ENCODE measurements at places on chromosomes 4 and X.

GRCh38 chr4:169143335-169143734, 127.4 kb downstream of the SH3RF1 start:
- DNase-seq = no peak

DNA sequence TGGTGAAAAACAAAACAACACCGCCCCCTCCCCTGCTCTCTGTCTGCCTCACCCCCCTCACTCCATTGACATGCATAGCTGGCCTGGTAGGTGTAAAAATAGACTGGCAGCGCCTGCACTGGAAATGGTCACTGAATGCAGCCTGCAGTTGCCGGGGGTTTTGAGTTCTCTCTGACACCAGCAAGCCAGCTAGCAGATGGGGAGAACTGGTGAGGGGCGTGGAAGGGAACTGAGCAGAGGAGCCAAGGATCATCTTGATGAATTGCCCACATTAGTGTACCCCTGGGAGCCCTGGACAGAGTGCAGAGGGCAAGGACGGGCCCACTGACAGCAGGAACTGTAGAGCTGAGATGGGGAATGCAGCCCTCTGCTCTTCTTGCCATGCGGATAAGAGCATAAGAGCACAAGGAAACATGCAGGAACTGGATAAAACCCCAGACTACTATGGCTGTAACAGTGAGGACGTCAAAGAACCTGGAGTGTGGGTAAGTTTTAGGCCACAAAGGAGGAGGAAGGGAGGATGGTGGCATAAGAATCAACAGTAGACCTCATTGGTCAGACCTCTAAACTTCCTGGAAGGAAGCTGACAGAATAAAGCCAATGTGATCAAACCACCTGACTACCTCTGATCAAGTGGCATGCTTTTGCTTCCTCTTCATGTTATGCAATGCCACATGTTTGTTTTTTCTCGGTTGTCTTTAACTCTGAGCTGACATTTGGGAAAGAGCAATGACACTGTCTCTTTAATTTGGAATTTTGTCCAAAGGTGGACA, 96.3 kb downstream of the ANK2 start:
- DNase-seq = peak; percentile 73

DNA sequence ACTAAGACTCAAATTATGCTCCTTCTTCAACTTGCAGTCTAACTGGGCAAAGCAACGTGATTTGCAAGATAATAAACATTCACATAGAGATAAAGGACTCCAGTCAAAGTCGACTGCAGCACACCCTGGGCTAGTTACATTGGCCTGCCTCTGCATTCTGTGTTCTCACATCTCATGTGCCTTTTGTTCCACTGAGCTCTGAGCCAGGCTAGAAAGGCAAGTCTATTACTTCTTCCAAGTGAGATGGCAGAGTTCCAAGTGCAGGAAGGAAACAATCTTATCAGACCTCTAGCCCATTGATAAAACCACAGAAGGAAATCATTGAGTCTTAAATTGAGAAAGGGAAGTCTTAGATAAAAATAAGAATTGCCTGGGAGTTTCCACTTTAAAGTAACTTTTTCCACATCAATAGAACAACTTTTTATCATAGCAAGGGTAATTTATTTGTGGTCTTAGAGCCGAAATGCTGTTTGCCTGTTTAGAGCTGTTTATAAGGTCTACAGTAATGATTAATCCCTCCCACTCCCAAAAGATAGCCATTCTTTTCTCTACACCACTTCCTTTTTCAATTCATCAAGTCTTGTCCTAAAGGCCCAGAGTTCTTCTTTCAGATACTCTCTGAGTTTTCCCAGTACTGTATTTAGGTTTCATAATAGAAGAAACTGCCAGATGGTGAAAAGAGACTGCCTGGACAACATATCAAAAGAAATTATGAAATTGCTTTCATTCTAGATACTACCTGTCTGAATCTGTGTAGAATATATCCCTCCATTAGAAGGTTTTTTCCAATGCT, 200.2 kb downstream of the GUCY2F start:
- peak; percentile 86 for DNase-seq

- peak; percentile 54 for DNase-seq
Observed at GRCh38 chr4:110049951-110050925, 137.6 kb downstream of the EGF start.

- peak; percentile 25 for DNase-seq
Observed at GRCh38 chr4:122224348-122224747, 72.2 kb downstream of the BLTP1 start.

DNA sequence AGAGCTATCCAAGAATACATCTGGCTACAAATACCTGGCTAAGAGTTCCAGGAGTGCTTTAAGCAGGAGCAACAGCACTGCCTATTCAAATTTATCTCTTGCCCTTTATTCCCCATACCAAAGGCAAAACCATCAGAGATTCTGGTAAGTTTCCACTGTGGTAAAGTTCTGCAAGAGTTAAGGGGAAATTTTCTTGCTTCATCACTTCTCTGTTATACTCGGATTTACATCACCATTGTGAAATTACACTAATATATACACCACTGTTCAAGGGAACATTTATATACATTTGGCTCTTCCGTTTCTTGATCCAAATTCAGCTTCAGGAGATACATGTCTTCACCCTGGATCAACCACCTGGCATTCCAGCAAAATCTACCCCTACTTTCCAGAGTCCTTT, 70.8 kb upstream of the PTPN13 start:
- DNase-seq = no peak

- no peak for DNase-seq
Observed at GRCh38 chr4:172978848-172979247, 189.8 kb upstream of the GALNT7 start.

GRCh38 chr4:155173371-155173770, 35.1 kb upstream of the NPY2R start:
- no peak for DNase-seq

GRCh38 chrX:154443992-154444754, at the start of gene FAM50A:
FAM50A (plus strand) TSS chrX:154444141; CDS start chrX:154444236, 95 bp downstream.
- peak; percentile 67 for DNase-seq

GRCh38 chr4:109701566-109702410, 1.5 kb downstream of the CASP6 start:
- DNase-seq = peak; percentile 44

DNA sequence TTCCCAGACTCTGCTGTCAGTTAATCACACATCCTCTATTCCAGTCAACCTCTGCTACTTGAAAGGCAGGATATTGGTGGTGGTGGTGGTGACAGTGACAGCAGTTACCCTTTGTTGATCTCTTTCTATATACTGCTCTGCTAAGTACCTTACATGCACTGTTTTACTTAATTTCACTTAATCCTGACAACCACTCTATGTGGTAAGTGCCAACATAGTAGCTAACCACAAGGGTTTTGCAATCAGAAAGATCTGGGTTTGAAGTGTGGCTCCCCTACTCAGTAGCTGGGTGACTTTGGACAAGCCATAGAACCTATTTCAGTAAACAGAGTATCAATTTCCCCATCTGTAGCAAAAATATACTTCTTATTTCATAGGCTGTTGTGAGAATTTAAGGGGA, 24.2 kb upstream of the F9 start:
- DNase-seq = no peak

GRCh38 chr4:107616838-107617389, 103.1 kb downstream of the PAPSS1 start:
- no peak for DNase-seq

GRCh38 chrX:18537068-18537467, 111.7 kb downstream of the CDKL5 start:
- no peak for DNase-seq

DNA sequence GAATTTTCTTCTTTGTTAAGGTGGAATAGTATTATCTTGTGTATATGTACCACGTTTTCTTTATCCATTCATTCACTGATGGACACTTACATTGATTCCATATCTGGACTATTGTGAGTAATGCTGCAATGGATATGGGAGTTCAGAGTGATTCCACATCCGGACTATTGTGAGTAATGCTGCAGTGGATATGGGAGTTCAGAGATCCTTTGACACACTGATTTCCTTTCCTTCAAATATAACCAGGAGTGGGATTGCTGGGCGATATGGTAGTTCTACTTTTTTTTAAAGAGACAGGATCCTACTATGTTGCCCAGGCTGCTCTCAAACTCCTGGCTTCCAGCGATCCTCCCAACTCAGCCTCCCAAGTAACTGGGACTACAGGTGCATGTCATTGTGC, 12.1 kb downstream of the TMEM156 start:
- no peak for DNase-seq

GRCh38 chr4:167943872-167944505, 148.3 kb upstream of the ANXA10 start:
- no peak for DNase-seq

DNA sequence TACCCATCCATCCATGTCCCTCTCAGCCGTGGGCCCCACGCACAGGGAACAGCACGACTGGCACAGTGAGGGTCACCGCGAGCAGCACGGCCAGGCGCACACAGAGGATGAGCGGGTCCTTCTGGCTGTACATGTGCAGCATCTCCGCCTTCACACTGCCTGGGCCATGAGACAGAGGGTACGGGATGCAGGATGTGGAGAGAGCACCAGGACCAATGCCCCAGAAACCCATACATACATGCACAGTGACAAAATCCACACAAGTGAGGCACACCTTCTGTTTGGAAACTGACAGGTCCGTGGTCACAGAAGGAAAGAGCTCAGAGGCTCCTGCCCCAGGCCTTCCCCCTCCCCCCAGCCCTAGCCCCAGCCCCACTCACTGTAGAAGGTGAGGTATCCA, 9.5 kb downstream of the SLC38A5 start:
- no peak for DNase-seq

DNA sequence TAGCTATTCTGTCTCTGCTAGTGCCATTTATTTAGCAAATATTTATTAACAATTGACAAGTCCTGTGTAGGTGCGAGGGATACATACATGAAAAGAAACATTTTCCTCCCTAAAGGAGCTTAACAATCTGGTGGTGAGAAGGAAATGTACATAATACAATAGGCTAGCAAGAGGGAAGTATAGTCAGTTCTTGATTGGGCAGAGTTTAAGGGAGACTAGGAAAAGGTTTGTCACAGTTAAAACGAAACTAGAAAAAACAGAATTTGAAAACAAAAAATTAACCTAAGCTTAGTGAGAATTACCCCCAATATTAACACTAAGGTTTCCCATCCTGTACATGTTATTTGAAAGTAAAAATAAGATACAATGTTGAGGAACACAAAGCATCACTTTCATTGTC, 8.6 kb upstream of the MAML3 start:
- no peak for DNase-seq

DNA sequence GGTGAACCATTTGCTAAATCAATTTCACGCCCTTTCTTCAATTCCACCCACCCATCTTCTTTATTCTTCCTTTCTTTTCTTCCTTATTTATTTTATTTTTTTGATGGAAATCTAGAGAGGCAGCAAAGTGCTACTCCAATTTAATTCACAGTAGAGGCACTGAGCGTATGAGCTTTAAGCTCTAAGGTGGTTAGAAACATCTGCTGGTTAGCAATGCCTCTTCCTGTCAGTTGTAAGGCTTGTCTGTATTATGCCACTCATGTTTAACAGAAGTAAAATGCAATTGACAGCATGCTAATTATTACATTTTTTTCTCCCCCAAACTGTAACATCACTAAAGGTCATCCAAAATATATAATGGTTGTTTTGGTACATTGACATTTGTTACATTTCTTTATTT, 103.8 kb downstream of the EPHA5 start:
- no peak for DNase-seq

- no peak for DNase-seq
Observed at GRCh38 chrX:152528193-152528592, 77.1 kb upstream of the GABRA3 start.

DNA sequence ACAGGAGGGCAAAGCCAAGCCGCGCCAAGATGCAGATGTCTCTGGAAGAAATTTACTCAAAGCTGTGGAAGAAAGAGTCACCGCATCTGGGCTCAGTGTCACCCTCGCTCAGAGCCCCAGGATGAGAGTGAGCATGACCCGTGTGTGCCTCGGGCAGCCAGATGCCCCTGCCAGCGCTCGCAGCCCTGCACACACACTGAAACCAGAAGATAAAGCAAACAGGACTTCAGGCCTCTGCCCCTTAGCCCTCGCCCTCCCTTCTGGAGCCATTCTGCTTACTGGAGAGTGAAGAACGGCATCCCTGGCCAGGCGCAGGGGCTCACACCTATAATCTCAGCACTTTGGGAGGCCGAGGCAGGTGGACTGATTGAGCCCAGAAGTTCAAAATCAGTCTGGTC, 103.0 kb downstream of the IRF2 start:
- no peak for DNase-seq

DNA sequence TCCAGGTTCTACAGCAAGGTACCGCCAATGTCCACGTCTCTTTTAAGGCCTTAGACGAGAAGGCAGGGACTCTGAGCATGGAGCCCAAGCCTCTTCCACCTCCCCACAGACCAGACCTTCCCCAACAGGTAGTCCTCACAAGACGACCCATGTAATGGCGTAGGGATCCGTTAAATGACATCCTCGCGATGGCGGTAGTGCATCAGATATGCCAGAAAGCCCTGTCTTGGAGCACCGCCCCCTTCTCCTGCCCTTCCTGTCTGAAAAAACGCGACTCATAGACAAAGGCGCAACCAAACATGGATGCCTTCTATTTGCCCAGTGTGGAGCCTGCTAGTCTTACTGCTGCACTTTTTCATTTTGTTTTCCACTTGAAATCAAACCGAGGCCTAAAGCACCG, 185.4 kb downstream of the OR13H1 start:
- no peak for DNase-seq

- no peak for DNase-seq
Observed at GRCh38 chr4:56310401-56311125, 76.7 kb downstream of the AASDH start.

- DNase-seq = no peak
Observed at GRCh38 chr4:93759506-93759905, 69.0 kb upstream of the ATOH1 start.

GRCh38 chr4:57639561-57640382, 529.6 kb upstream of the IGFBP7 start:
- DNase-seq = no peak

DNA sequence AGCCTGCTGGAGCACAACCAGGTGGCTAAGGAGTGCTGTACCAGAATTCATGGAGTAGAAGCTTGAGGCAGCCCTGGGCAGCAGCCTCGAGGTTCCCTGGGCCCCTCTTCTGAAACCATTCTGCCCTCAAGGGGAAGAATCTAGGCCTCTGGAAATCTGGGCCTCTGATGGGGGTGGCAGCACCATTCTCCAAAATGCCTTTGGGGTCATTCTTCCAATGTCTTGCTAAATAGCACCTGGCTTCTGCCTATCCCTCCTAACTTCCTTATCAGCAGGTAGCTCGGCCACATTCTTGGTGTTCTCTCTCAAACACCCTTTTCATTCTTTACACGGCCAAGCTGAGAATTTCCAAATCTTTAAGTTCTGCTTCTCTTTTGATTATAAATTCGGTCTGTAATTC, 473.6 kb downstream of the BCOR start:
- DNase-seq = no peak

DNA sequence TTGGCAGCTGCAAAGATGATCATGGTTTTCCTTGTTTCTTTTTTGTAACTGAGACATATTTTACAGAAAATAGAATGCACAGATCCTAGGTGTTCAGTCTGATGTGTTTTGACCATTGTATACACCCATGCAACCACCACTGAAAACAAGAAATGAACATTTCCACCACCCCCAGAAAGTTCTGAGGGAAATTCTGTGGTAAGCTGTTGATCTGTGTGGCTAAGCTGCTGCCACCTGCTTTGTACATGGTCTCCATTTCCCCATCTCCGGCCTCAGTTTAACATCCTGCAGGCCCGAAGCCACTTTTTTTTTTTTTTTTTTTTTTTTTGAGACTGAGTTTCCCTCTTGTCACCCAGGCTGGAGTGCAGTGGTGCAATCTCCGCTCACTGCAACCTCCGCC, 65.3 kb downstream of the NYX start:
- DNase-seq = no peak

- no peak for DNase-seq
Observed at GRCh38 chr4:28354880-28355656, 1494.4 kb downstream of the STIM2 start.

- DNase-seq = no peak
Observed at GRCh38 chrX:130196466-130196865, 24.7 kb downstream of the RAB33A start.
